NCI-H187 treated with DMSO at 0.1 percent for 48 hours (cell line): ENCODE measurements at places on chromosomes 2 and 18.

DNA sequence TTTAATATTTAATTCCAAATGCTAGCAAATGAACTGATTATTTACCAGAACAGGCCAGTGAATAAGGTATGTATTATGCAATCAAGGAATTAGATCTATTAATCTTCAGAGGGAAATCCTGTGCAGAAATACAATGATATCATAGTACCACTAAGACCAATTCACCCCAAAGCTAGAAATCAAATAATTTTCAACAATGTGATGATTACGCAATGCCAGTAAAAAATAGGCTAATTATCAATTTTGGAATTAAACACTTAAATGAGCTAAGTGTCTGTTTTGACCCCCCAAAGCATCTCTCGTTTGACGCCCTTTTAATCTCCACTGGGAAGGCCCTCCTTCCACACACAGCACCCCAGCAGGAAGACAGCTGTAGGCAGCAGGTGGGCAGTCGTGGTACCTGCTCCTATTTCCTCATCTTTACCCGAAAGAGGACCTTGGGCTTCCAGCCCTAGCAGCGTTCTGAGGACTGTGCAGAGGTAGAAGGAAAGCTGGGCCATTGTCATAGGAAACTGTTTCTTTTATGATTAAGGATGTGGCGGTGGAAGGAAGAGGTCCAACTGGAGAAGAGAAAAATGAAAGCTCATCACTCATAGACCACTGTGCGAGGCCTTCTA lies 84.7 kb downstream of the MBP start:
- DNase-seq = no peak

DNA sequence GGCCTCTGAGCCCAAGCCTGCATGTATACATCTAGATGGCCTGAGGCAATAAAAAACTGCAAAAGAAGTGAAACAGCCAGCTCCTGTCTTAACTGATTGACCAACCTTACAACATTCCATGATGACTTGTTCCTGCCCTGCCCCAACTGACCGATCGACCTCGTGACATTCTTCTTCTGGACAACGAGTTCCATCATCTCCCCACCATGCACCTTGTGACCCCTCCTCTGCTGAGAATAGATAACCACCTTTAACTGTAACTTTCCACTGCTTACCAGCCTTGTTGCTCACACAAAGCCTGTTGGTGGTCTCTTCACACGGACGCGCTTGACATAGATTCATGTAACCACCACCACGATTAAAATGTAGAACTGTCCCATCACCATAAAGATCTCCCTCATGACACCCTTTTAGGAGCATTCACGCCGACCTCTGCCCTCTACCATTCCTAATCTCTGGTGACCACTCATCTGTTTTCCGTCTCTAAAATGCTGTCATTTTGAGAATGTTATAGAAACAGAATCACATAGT lies 120.1 kb upstream of the REV1 start:
- no peak for DNase-seq

- DNase-seq = no peak
Measured at GRCh38 chr2:43455731-43456642, 139.9 kb downstream of the THADA start.

DNA sequence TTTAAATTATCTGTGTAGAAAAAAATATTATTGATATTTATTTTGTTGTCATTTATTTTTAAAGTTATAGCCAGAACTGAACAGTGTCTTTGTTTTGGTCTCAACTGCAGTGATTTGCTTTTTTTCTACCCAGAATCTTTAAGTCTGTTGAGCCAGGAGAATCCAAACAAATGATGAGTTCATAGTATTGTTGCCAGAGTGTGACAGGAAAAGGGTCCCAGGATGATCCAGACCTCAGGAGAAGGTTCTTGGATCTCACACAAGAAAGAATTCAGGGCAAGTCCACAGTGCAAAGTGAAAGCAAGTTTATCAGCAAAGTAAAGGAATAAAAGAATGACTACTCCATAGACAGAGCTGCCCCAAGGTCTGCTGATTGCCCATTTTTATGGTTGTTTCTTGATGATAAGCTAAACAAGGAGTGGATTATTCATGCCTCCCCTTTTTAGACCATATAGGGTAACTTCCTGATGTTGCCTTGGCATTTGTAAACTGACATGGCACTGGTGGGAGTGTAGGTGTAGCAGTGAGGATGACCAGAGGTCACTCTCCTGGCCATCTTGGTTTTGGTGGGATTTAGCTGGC lies 127.1 kb downstream of the AGPS start:
- no peak for DNase-seq

GRCh38 chr2:11955884-11956291 lies 209.5 kb downstream of the LPIN1 start:
- no peak for DNase-seq
